ENCODE measurements at places on chromosomes 6 and 20.

DNA sequence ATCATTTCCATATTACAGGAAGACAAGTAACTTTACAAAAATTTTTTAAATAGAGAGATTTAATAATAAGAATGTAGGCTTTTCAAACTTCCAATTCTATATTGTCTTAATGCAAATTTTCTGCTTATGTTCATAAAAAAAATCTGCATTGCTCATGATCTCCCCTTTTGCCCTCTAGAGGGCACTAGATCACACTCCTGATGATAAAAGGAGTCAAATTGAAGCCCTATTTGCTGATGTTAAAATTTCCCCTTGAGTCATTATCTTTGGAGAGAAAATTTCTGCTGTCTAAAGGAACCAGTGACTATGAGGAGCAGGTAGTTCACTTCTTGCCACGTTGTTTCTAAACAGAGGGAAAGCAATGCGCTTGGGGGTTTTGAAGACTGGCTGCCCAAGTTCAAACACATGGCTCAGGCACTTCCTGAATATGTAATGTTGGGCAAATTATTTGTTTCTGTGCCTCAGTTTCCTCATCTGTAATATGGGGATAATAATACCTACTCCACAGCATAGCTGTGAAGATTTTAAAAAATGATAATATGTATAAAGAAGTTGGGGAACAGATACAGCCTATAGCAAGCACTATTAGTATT is 874.2 kb downstream of the TFAP2A start:
- DNase-seq = no peak

DNA sequence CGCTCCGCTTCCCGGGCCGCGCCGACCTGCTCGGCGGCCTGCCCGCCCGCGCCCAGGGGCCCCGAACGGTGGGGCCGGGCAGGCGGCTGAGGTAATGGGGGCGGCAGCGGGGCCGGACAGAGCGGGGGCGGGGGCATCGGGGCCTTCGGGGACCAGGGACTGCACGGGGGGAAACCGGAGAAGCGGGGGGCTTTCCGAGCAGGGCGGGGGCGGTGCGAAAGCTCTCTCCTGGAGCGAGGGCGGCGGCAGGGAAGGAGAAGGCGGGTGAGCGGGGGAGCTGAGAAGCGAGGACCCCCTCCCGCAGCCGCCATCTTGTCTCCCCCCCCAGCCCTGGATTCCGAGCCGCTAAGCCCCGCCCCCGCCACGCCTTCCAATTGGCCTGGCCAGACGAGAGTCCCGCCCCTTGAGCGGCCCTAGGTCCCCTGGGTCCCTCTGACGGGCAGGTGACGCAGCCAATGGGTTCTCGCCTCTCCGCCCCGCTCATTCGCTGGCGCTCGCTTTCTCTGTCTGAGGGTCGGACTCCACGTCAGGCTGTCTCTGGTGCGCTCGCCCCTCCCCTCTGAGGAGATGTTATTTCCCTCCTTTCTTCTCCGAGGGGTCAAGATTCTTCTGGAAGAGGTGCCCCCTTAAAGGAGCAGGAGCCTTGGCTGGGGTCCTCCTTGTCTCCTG is 470 bp downstream of the BRPF3 start:
- DNase-seq = peak; percentile 100

- DNase-seq = no peak
Measured at GRCh38 chr6:145727817-145728388, 7.4 kb downstream of the EPM2A start.

GRCh38 chr6:35237476-35237875 is 22.1 kb upstream of the ZNF76 start:
- DNase-seq = no peak

GRCh38 chr6:128070406-128070805 is 169.5 kb upstream of the THEMIS start:
- DNase-seq = no peak

DNA sequence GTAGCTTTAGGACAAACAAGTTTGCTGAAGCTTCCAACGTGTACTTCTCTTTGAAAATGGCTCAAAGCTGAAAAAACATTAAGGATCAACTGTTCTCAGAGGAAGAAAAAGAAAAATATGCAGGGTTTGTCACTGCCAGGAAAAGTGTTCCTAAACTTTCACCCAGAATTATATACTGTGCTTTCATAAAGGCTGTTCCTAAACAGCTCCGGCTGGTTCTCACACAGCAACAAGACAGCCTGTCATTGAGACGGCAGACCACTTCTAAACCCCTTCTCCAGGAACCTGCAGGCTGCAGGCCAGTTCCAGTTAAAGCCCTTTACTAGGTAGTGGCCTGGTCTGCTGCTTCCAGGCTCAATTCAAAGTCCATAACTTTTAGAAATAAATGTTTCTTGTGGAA is 97.4 kb upstream of the SOX4 start:
- DNase-seq = no peak

DNA sequence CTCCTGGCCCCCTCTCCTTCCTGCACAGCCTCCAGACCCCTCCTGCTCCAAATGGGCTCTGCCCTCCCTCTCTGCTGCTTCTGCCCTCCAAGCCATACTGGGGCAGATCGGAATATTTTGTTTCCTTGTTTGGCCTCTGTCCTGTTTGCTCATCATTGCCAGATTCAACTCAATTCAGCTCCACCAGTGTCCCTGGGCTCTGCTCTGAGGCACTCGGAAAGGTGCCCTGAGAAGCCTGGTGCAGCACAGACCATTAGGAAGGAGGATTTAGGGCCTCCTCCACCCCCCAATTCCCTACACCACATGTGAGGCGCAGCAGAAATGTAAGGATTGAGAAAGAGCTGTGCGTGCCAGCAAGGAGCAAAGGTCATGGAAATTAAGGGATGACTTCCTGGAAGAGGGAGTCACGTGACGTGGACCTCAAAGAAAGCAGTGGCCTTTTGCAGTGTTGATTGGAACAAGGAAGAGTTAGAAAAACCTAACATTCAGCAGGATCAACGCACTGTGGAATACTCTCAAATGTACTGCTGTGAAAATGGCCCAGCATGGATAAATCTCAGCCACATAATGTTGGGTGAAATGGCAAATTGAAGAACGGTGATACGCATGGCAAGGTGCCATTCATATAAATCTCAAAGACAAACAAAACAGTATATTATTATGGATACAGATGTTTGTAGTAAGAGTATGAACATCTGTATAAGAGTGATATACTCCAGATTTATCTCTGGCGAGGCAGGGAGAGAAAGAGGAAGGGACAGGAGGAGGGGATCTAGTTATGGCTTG is 229.5 kb upstream of the RNF24 start:
- no peak for DNase-seq

- no peak for DNase-seq
Measured at GRCh38 chr20:44695674-44696300, 19.4 kb upstream of the CCN5 start.

DNA sequence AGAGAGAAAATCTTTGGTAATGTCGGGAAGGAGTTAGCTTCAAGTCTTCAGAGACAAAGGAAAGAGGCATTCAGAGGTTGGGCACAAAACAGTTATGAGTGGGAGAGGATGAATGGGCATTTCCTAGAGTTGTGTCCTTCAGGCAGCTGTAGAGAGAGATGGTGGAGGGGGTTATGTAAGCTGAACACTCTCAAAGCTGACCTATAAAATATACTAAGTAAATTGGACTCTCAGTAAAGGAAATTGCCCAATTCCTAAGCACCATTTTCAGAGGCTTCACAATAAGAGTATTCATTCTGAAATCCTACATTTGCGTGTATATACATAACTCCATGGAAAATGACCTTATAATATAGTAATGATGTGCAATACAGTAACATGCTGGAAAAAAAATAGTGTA is 161.2 kb downstream of the KCNQ5 start:
- DNase-seq = no peak

GRCh38 chr6:91243436-91243835 is 656.6 kb upstream of the MAP3K7 start:
- DNase-seq = no peak

DNA sequence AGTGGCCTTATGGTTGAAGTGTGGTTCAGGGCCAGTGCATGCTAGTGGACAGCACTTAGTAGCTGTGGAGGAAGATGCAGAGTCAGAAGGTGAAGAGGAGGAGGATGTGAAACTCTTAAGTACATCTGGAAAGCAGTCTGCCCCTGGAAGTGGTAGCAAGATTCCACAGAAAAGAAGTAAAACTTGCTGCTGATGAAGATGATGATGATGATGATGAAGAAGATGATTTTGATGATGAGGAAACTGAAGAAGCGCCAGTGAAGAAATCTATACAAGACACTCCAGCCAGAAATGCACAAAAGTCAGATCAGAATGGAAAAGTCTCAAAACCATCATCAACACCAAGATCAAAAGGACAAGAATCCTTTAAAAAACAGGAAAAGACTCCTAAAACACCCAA is 28.9 kb downstream of the MDFI start:
- no peak for DNase-seq

DNA sequence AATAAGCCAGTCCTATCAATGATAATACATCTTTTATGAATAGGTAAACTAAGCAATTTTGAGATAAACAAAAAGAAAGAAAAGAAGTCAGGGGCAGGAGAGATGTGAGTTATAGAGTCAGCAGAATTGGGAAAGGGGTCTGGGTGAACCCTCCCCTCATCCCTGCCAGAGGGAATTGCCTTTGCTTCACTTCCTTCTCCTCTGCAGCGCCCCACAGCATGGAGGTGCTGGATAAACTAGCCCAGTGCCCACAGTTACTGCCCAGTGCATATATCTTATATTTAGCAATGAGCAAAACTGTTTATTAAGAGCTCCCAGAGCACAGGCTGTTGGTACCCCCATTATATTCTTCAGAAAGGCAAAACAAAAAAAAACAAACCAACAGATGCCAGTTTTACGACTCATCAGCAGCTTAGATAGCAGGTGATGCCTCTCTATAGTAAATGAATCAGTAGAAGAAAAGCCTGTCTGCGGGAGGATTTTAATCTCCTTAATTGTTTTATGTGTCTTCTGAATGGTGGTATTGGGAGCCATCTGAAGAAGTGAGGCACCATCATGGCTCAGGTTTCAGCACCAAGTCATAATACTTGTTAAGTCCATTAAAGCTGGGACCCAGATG is 419.2 kb downstream of the EPM2A start:
- no peak for DNase-seq

- no peak for DNase-seq
Measured at GRCh38 chr6:113626475-113626874, 230.7 kb upstream of the MARCKS start.

DNA sequence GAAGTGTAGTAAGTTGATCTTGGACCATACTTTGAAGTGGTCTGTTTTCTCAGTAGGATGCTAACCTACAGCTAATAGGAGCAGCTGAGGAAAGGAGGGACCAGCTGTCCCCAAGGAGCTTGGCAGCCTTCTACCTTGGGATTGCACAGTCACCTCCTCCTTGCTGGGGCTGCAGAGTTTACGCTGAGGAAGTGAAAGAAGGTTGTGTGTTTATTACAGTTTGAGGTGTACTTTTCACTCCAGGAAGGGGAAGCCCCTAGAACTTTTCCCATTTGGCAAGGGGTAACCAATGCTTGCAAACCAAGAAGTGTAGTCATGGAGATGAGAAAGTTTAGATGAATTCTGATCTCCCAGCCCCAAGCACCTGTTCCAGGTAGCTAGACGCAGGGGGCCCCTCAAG is 58.8 kb downstream of the BMP6 start:
- no peak for DNase-seq

DNA sequence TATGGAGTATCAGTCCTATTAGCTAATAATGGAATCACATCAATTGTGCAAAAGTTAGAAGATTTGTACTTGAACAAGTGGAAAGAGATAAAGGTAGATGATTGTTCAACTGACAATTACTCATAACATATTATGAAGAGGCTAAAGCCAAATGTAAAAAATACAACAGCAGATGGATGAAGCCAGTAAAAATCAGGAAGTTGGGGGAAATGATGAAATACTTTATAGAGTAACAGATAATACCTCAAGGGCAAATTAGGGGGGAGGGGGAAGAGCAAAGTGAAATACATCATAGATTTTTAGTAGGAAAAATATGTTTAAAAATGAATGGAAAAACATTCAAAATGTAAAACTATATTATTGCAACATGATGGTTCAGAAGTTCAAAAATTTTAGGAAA is 114.0 kb downstream of the PDSS2 start:
- DNase-seq = no peak

- no peak for DNase-seq
Measured at GRCh38 chr6:157033428-157034140, 256.4 kb downstream of the ARID1B start.

GRCh38 chr6:108171291-108171917 is 5.6 kb downstream of the NR2E1 start:
- no peak for DNase-seq

GRCh38 chr6:108727966-108728730 is 120.1 kb upstream of the ARMC2 start:
- no peak for DNase-seq

- DNase-seq = no peak
Measured at GRCh38 chr6:122996794-122997505, 915 bp downstream of the CLVS2 start.

GRCh38 chr20:14830466-14830865 is 493.1 kb upstream of the FLRT3 start:
- no peak for DNase-seq

- no peak for DNase-seq
Measured at GRCh38 chr6:5729813-5730517, 276.8 kb downstream of the NRN1 start.

- no peak for DNase-seq
Measured at GRCh38 chr6:134318236-134318973, 493 bp upstream of the SGK1 start.

All from right cardiac atrium (tissue), 5 donors.